ENCODE measurements at places on chromosomes 2 and 18.

DNA sequence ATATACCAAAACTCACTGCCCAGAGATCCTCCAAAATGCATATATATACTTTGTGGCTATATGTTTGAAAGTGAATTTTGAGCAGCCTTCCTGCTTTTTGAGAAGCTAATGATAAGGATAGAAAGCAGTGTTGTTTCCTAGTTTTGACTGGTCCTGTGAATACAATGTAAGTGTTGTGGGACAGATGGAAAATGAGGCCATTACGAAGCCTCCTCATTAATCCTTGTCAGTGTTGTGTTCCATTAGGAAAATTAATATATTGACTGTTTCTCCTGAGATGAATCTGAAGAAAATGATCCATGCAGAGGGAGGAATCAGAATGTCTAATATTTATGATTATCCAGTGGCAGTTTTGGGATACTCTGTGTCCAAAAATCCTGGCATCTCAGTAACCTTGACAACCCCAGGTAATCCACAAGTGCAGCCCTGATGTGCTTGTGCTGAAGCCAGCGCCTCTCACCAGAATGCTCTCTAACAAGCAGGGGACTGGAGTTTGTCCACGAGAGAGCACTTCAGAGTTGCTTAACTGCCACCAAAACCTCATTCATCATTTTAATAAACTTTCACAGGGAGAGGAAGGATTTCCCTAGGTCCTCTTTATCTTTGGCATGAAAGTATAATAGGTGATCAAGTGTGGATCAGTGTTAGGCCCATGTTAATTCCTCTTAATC is 418.6 kb downstream of the CMPK2 start:
- no peak for DNase-seq

GRCh38 chr2:234991793-234992192 is 40.0 kb downstream of the SH3BP4 start:
- no peak for DNase-seq

- DNase-seq = no peak
These were observed 209.7 kb upstream of the PARD3B start for GRCh38 chr2:204335451-204336058.

- no peak for DNase-seq
These were observed 80.3 kb upstream of the SESTD1 start for GRCh38 chr2:179344970-179345369.

DNA sequence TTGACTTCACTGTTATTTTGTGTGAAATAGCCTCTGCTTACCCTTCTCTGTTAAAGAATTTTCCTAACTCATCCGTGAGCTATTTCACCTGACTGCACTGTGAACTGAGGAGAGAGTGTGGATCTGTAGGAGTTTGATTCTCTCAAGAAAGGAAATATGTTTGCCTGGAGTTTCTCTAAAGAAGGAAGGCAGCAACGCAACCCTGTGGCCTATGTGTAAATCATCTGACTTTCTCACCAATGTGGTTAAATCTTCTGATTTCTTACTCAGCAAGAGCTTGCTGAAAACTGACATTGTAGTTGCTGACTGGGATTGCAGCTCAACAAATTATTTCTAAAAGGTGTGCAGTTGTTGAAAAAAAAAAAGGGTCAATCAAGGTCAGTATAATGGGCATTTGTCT is 153.9 kb upstream of the PELI1 start:
- peak; percentile 17 for DNase-seq

- DNase-seq = no peak
These were observed 226.8 kb downstream of the MC4R start for GRCh38 chr18:60145776-60146175.

DNA sequence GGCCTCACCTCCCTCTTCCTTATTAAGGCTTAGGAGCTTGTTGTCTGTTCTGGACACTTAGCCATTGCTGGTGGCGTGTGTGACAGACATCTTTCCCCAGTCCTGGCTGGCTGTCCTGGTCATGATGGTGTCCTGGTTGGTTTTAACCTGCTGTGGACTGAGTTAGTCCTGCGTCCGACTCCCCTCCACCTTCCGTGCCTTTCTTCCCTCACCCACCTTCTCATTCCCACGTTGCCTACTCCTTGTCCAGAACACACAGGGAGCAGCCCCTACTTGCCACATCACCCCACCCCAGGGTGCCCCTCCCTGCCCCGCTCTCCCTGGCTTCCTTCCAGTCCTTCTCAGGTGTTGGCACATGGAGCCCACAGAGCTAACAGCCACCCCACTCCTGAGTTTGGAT is 9.5 kb downstream of the ANO7 start:
- no peak for DNase-seq

DNA sequence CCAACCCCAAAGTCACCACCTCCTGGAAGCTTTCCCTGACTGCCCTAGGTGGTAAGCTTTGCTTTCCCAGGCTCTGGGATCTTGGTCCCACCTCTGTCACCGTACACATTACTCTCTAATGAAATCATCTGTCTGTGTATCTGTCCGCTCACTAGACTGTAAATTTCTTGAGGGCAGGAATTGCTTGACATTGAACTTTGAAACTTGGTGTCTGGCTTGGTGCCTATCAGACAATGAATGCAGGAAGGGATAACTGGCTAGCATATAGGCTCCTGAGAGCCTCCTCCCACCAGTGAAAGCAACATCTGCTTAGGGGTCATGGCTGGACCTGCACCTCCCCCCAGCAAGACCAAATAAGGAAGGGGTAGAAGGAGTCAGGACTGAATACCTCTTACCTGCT is 155.7 kb downstream of the TNS1 start:
- no peak for DNase-seq

DNA sequence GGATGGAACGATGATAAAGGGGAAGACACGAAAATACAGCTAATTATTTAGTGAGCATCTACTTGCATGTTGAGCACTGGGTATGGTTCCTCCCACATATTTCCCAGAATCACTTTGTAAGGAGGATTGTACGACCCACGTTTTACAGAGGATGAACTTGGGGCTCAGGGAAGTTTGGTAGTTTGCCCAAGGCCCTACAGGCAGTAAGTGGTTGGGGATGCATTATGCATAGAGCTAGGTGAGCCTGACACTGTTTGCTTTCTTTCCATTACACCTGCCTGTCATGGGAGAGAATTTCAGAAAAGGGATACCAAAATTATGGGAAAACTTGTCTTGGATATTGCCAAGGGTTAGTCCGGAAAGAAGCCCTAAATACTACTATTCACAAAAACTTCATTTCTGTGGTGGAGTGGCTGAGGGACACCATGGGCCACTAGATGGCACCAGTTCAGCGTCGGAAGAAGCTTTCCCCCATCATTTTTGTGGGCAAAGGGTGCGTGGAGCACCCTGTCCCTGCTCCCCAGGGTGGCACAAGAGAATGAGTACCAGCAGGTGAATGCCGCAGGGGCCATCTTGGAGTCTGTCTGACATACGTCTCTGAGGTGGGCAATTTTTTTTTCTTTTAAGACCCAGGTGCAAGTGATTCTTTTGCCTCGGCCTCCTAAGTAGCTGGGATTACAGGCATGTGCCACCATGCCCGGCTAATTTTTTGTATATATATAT is 23.5 kb upstream of the C18orf32 start:
- peak; percentile 60 for DNase-seq

- DNase-seq = no peak
These were observed 43.4 kb downstream of the CABLES1 start for GRCh38 chr18:23178661-23179081.

DNA sequence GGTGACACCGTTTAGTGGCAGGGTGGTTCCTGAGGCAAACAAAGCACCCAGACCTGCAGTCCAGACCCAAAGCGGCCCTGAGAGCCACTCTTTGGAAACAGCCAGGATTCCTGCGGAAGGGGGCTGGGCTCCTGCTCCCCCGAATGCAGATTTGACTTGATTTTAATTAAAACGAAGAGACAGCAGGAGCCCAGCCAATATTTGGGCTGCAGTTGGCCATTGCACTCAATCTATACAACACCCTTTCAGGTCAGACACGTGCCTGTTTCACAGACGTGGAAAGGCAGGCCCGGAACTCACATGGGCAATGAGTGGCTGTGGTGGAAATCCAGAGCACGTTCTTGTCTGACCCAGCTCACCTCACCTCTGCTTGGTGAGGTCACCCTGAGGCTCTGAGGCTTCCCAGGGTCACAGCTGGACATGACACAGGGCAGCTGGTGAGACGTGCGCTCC is 122.4 kb downstream of the NDUFA10 start:
- DNase-seq = no peak

GRCh38 chr2:30282081-30282480 is 50.7 kb downstream of the LBH start:
- no peak for DNase-seq

- DNase-seq = peak; percentile 60
These were observed 67.3 kb upstream of the UPP2 start for GRCh38 chr2:158034198-158034866.

DNA sequence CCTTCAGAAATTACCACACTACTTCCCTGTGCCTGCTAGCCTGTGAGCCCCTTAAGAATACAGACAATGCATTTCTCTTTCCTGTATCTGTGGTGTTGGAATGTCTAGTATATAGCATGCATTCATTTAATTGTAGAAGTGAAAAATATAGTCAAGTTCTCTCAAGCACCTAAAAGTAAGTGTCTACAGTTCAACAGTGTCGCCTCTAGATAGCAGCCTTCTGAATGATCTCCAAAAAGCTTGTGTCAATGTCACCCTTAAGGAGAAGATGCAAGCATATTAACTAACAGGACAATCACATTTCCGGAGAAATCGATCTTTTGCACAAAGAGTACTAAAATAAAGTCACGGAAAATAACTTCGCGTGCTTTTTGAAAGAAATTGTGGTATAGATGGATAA is 27.5 kb upstream of the DSG3 start:
- no peak for DNase-seq

DNA sequence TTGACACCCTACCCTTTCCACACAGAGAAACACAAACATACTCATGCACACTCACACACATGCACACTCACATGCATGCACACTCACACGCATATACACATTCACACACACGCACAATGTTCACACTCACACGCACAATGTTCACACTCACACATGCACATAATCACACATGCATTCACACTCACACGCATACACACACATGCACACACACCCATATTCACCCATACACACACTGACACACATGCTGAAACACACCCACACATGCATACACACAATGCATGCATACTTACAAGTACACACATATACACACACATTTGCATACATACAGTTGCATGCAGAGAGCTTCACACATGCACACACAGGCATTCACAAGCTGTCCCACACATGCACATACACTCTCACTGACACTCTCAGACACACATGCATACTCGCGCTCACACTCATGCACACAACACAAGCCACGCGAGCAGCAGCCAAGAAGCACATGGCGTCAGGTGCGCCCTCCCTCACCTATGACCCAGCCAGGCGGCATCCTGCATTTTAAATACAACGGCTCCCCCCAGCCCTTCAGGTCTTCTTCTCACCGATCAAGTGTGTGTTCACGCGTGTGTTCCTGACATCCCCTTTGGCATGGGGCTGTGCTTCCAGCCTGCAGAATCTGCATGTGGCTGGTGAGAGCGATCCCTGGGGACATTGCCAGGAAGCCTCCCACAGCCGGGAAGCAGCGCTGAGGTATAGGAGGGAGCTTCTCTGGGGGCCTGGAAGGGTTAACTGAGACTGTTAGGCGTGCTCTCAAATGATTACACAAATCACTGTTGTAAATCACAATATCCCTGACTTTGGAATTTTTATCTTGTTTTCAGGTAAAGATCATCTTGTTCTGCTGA is 195.1 kb downstream of the RTP5 start:
- DNase-seq = no peak

DNA sequence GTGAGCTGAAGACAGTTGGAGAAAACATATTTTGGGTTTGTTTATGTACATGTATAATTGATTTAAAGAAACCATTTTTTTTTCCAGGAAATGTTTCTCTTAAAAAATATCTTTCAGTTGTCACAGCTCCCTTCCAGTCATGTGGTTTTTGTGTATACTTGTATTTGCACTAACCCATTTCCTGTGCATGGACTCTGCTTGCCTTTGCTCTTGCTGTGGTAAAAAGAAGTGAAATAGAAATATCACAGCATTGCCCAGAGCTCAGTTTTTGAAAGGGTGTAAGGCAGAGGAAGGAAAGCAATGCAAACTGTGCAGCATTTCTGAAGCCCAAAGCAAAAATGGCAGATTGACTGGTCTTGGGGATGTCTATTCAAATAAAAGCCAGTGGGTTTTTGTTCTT is 10.4 kb upstream of the DOCK10 start:
- no peak for DNase-seq

GRCh38 chr2:116513991-116514390 is 1300.5 kb upstream of the DDX18 start:
- DNase-seq = no peak

- DNase-seq = no peak
These were observed 262.2 kb downstream of the TWIST2 start for GRCh38 chr2:239109928-239110545.

DNA sequence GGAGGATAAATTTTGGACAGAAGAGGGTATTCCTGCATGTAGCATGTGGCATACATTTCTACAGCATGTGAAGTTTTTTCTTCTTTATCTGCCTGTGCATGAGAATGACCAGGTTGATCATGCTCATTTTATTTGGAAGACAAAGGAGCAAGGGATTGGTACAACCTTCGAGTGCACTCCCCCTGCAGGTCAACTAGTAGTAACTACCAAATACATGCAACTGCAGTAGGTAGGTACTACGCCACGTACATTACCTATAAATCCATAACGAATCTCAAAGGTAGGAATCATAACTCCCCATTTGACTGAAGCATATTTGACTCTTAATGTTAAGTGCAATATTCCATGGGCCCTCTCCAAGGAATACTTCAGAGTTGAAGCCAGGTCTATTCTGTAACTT is 763.9 kb downstream of the TSN start:
- DNase-seq = no peak

DNA sequence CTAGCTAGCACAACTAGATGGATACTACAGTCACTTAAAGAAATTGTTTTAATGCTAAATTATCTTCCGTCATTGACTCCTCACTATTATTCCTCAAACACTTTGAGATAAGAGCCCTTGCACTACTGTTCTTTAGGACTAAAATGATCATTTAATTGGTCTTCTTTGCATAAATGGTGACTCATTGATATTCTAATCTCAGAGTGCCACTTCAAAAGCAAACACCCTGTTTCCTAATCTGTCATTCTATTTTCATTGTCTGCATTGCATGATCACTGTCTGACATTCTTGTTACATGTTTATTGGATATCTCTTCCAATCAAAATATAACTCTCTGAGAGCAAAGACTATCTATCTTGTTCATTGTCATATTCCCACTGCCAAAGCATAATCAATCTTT is 313.9 kb downstream of the EXOC6B start:
- DNase-seq = no peak

DNA sequence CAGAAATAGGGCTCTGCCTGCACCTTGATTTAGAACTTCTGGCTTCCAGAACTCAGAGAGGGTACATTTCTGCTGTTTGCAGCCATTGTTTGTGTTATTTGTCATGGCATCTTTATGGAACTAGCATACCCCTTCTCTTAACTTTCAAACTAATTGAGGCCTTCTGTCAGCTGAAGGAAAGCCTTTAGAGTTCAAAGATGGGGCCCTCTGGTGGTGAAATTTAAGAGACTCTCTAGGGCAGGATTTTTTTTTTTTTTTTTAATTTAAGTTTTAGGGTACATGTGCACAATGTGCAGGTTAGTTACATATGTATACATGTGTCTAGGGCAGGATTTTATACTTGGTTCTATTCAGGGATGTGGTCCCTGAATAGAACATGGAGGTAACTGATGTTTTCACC is 260.6 kb upstream of the LINC00305 start:
- no peak for DNase-seq

GRCh38 chr18:33282709-33283333 is 157.7 kb downstream of the CCDC178 start:
- DNase-seq = no peak

All from fibroblast of villous mesenchyme (primary cell).